ENCODE measurements at places on chromosomes 5 and 9.

DNA sequence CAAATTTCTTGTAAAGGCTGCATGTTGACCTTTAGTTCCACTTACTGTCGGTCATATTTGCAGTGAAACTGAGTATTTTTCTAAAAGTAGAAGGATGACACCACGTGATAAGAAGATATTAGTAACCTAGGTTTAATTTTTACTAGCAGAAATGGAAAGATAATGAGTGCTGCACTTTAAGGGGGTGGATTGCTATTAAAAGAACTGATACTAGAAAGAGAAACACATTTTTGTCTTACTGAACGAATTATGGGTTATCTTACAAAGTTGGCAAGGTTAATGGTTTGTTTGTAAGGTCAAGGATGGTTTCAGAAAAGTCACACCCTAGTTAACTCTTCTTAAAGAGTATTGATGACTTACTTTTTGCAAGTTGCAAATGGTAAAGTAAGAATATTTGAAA, 2.4 kb downstream of the MACIR start:
- no peak for DNase-seq

GRCh38 chr5:134543820-134544614, 18.5 kb downstream of the JADE2 start:
- DNase-seq: peak; percentile 75

- DNase-seq: no peak
These were observed 111.6 kb downstream of the CACNA1B start for GRCh38 chr9:137989156-137989555.

DNA sequence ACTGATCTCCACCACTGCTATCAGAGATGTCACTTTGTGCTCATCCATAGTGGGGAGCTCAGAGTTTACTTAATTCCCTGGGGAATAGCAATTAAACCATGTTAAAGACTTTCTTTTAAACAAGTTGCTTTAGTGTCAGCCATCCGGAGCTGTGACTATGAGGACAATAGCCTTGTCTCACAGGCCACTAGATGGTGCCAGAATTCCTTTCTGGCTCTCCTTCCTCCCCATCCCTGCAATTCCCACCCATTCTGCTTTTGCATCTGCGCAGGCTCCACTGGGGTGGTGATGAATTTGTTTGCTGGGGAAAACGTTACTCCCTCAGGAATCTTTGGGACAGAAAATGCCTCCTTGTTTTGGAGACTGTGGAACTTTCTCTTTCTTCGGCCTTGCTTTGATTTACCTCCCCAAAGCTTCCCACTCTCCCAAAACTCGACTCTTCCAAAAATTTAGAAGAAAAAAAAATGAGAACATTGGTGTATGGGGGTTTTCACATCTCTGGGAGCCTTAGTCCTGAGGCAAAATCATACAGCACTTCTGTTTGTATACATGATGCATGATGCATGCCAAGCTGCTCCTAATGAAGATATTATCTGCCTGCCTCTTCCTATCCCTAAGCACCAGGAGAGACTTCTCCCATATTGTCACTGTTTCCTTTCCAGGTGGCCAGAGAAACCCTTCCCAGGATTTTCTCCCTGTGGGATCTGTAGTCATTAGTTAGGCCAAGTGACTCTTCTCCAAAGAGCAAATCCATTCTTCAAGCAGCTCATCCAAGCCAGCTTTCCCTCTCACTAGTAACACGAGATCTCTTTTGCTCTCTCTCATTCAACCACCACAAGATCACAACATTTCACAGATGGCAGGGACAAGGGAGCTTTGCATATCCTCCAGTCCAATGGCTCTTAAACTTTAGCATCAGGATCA, 466.1 kb downstream of the TLR4 start:
- peak; percentile 22 for DNase-seq

GRCh38 chr9:95213117-95213516, 104.4 kb downstream of the FANCC start:
- DNase-seq: no peak

Measured in suppressor macrophage (primary cell).